Activated T-cell treated with anti-CD3 and anti-CD28 coated beads, Interleukin-2, amount 50 U/mL, for 48 hours (primary cell): ENCODE measurements at places on chromosomes 12 and 14.

- DNase-seq, result no peak
Observed at GRCh38 chr12:13452955-13453570, 256.5 kb downstream of the EMP1 start.

DNA sequence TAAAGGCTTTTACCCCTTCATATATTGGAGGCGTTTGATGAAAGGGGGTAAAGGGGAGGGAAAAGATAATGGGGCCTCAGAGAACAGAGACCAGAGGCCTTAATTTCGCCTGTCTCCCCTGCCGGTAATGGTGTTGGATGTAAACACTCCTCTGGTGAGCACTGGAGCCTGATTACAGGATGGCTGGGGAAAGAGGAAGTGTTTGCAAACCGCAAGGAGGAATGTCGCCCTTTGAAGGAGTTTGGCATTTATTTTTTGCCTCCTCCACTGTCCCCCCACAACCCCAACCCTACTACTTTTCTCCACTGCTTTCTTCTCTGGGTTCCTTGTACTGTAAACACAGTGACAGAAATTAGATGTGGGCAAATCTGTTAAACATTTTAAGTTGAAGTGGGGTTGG is 211.9 kb upstream of the TBX3 start:
- no peak for DNase-seq

DNA sequence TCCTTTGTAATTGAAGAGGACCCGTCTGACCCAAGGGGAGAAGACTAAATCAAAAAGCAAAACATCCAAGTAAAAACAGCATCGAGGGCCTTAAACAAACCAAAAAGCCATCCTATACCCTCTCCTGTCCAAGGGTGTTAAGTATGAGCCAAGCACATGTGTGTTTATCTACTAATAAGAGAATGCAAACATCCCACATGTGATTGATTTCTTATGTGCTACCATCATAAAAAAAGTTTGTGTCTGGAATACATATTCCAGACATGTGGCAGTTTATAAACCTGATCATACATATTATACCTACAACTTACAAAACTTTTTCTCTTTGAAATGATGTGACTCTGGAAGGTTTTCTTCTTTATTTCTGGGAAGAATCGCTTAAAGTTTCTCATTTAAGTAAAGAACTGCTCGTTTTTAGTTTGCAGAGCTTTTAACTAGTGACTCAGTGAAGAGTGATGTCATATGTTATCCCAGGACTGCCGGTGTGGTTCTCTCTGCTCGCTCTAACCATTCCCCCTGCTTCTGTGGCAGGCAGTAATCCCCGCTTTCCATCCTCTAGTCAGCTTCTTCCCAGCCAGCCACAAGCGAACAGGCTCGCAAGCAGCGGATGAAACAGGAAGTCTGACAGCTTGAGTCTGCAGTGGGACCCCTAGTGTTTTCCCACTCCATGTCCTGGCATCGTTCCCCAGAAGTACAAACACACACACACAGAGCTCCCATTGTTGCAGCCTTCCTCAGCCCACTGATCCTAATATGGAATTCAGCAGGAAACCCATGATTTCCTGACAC is 431 bp upstream of the RHOJ start:
- no peak for DNase-seq

DNA sequence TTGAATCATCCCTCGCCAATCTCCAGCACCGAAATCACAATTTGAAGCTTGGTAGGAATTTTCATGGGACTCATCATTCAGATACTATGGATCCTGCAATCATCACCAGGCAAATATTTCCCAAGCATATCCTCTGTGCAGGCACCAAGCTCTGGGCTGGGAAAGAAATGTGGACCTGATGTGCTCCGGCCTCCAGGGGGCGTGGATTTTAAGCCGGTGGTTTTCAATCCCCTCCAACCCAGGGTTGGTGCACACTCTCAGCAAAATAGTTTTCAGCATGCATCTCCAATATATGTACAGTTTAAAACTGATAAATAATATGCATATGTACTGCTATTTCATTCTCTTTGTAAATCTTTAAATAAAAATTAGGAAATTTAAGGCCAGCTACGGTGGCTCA is 98.9 kb downstream of the RBM19 start:
- no peak for DNase-seq

- DNase-seq, result no peak
Observed at GRCh38 chr12:101795013-101795412, 35.7 kb downstream of the GNPTAB start.

GRCh38 chr12:2289525-2289924 is 236.7 kb downstream of the CACNA1C start:
- no peak for DNase-seq

GRCh38 chr12:79983986-79984620 is 49.2 kb upstream of the PPP1R12A start:
- no peak for DNase-seq

DNA sequence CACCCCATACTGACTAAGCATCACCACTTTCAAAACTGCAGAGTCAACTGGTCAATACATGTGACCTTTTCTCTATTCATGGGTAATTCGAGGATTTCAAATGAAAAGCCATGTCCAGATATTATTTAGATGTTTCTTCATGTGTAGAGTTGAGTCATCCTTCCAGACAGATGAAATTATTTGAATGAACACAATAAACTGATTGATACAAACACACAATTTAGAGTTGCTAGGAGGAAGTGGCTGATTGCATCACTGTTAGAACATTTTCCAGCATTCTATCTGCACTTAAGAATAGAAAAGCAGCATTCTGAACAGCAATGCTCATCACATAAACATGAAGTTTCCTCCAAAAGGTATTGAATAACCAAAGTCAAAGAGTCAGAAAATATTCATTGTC is 273.5 kb upstream of the SOX5 start:
- no peak for DNase-seq

DNA sequence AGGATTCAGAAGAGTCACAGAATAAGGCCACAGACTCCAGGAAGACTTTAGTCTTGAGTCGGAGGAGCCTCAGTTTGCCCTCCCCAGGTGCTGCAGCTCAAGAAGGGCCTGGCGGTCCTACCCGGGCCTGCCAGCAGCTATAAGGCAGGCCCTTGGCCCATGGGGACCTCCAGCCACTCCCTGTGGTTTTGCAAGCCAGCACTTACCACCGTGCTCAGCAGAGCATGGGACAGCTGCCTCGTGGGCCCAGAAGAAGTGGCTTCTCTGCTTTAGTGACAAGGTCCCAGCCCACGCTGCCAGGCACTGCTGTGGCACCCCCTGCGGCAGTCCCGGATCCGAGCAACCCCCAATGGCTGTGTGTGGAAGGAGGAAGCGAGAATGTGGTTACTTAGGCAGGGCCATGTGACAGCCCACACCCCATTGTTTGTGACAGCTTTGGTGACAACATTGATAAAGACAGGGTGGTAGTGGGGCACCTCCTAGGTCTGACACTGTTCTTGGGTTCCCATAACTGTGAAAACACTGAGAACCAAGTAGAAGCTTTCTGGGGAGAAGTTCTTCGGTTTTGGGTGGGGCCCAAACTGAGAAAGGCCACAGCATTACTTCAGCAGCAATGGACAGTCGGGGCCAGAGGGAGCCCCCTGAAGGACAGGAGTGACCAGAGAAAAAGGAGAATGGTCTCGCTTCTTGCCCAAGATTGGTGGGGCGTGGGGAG is at the start of gene SELPLG:
SELPLG (minus strand) TSS at position 361 of the 715 bp plus-strand sequence. CDS start 9,587 bp downstream, outside the sequence.
- DNase-seq, result peak; percentile 86

GRCh38 chr12:111407377-111408115 is 1.8 kb downstream of the SH2B3 start:
- no peak for DNase-seq

- no peak for DNase-seq
Observed at GRCh38 chr12:45214749-45215418, 1.0 kb upstream of the ANO6 start.

DNA sequence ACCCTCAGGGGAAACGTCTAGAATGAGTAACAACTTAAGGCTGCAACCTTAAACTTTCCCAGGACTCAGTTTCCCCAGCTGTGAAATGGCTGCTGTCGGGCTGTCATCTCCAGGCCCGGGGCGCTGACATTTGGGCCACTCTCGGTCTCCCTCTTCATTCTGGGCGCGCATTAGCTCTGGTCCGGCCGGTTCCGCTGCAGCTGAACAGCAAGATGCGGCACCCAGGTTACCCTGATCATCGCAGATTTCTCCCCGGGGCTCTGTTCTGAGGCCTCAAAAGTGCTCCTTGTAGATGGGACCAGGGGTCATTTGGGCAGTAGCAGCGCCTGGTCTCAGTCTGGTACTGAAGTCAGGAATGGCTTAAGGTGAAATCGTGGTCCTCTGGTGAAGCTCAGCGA is 890 bp upstream of the BCL7A start:
- DNase-seq, result no peak

DNA sequence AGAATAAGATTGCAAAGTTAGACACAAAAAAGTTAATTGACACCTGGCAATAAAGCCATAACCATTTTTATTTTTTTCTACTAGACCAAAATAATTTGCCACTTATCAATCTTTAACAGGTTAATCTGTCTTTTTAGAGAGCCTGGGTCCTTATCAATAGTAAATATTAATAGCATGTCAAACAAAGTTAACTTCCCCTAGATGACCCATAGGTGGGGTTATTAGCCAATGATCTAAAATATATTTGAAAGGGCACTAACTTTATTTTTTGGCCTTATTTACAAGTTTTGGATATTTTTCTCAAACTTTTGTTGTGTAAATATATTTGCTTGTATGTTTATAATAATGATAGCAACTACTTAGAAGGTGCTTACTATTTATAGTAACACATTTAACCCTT is 3.9 kb downstream of the ANKRD33 start:
- DNase-seq, result no peak

- DNase-seq, result peak; percentile 81
Observed at GRCh38 chr12:121781998-121782979, 11.2 kb downstream of the RHOF start.

DNA sequence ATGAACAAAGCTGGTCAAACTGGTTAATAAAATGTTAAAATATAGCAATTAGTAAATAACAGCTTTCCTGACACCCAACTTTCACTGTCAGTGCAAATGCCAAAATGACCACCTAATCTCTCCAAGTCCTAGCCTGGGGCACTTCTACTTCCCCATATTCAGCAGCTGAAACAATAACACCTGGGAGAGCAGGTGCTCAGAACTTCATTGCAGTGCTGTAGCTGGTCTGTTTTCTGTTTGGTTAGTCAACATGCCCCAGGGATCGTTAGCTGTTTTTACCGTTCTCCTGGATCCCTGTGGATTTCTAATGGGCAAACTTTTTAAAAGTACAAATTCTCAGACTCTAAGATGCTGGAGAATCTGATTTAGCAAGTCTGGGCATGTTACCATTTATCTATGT is 759.7 kb downstream of the GALC start:
- DNase-seq, result no peak
